Adrenal gland (tissue), 19 donors: ENCODE measurements at places on chromosomes 7 and 10. TPM values are rescaled to one million over a fixed set of nuclear protein-coding genes. Genes with fewer than 3 reads are reported as not detected.
A peak's percentile ranks its signal among the peaks of the same experiment; 100 is the strongest.

- DNase-seq = no peak
Observed at GRCh38 chr7:106215868-106216516, 68.8 kb downstream of the NAMPT start.

DNA sequence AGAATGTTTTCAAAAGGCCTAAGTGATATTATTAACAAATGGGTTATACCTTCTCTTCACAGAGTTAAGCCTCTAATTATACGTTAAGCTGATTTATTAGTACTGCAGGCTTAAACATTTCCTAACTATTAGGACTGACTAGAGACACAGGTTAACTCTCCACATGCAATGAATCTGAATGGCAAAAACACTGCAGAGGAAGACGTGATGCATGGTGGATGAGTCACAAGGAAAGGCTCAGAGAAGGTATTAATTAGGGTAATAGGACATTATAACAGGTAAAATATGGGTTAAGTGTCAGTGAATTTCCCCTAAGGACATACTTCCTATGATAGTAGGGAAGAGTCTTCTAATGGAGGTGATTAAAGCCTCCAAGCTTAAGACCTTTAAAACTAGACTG lies 24.7 kb upstream of the SEM1 start:
- no peak for DNase-seq

DNA sequence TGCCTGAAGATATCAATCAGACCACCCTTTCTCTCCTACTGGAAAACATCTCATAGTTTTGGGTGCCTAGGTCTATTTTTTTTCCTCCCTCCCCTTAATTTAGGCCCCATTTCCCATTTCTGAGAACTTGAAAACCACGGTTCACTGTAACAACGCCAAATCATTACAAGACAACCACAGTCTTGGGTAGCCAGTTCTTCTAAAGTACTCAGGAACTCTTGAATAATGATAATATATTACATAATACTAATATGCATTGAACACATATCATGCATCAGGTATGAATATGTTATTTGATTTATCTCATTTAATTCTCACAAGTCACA lies 185.1 kb upstream of the ADO start:
- no peak for DNase-seq

- peak; percentile 93 for DNase-seq
Observed at GRCh38 chr7:127585044-127585953, at the start of gene GCC1. TSS of gene GCC1 (minus strand) at chr7:127585596. CDS start at chr7:127585182, 414 bp downstream.

GRCh38 chr7:39745320-39745719 lies 121.9 kb downstream of the RALA start:
- DNase-seq = no peak

- no peak for DNase-seq
Observed at GRCh38 chr7:7369134-7369533, 166.5 kb downstream of the COL28A1 start.

DNA sequence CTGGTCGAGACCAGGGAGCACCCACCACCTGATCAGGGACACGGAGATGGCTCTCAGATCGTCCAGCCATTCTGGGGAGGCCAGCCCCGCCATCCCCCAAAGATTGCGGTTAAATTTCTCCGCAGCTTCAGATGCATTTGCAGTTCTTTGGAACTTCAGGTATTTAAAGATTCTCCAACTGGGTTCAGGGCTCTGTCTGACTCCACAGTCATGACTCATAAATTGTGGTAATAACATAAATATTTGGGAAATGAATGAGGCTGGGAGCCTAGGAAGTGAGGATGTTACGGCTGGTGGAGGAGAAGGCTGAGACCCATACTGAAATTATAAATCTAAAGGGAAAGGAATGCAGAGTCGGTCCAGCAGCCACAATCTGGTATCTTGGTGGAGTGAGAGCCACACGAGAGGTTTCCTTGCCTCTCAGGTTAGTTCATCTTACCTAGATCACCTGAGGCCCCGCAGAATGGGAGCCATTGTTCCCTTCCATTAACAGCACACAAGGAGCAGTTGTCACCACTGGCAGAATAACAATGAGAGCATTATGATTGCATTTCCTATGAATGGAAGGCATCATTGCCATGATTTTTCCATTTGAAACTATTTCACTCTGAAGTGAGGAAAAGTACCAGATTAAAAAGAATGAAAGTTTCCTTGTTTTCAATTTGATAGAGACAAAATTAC lies 26.7 kb upstream of the DNAJB6 start:
- DNase-seq = no peak

SPOCK2 gene
- total RNA-seq = 23.6 TPM

SH2D4B gene
- total RNA-seq = 0.35 TPM

DNAH11 gene
- total RNA-seq = 19.0 TPM

CPA1 gene
- 0.48 TPM for total RNA-seq

MAGI2 gene
- total RNA-seq = 15.6 TPM

SIRT1 gene
- total RNA-seq = 18.4 TPM

SORCS1 gene
- 1.3 TPM for total RNA-seq

YKT6 gene
- 72.2 TPM for total RNA-seq
